ENCODE measurements at places on chromosomes 3 and 15.

DNA sequence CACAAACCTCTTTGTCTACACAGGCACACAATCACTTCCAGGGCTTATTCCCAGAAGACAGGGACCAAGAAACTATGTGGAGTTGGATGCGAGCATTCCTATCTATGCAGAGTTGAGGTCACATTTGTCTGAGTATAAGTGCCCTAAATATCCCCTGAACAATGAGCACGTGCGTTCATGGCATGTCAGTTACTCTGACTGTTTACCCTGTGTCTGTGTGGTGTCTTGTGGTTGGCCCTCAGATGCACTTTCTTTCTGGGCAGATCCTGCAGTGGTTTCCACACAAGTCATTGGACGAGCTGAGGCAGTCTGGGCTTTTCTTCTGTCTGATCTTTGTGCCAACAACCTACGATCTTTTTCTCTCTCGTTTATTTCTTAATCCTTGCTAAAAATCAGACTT is 134.5 kb downstream of the FBN1 start:
- no peak for DNase-seq

DNA sequence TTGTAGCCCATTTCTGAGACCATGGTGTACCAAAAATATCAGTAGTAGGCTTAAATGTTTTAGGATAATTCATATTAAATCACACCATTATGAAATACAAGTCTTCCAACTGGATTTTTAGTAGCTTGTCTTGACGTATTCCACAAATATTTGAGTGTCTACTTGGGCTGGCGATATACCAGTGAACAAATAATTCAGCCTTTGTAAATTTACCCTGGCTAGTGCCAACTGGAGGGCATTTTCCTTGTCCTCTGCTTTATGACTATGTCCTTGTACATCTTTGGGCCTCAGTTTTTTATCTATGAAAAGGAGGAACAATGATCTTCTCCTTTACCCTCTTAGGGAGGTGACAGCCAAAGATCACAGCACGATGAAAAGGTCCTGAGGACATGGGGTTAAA is 114.8 kb downstream of the FRMD4B start:
- no peak for DNase-seq

DNA sequence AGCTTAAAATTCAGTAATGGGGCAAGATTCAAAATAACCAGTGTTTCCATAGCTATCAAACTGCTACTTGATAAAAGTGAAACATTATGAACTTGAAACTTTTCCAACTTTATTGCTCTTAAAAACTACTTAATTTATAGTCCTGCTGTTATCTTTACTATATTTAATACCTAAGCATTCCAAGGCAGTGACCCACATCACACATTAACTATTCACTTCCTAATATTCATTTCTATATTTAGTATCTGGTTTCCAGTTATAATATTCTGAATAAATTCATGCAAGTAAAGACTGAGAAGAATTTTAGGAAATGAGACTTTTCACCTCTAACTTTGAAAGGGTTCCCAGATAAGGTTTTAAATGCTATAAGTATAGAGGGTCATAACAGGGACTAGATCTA is 64.9 kb downstream of the UACA start:
- no peak for DNase-seq

- no peak for DNase-seq
Measured at GRCh38 chr3:188706176-188706575, 465.6 kb upstream of the TPRG1 start.

DNA sequence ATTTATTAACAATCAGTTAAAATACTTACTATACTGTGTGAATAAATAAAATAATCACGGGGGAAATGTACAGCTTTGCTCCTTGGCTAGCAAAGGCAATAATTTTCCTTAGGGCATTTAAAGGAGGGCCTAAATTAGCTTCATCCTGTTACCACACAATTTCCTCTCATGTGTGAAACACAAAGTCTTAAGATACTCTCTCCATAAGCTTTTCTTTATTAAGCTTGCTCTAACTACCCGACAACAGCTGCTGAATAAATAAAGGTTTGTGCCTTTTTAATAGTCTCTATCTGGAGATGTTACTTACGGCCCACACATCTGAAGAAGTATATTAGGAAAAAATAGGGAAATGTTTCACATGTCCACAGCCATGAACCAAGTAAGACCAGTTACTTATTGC is 29.7 kb downstream of the ZNF106 start:
- no peak for DNase-seq

DNA sequence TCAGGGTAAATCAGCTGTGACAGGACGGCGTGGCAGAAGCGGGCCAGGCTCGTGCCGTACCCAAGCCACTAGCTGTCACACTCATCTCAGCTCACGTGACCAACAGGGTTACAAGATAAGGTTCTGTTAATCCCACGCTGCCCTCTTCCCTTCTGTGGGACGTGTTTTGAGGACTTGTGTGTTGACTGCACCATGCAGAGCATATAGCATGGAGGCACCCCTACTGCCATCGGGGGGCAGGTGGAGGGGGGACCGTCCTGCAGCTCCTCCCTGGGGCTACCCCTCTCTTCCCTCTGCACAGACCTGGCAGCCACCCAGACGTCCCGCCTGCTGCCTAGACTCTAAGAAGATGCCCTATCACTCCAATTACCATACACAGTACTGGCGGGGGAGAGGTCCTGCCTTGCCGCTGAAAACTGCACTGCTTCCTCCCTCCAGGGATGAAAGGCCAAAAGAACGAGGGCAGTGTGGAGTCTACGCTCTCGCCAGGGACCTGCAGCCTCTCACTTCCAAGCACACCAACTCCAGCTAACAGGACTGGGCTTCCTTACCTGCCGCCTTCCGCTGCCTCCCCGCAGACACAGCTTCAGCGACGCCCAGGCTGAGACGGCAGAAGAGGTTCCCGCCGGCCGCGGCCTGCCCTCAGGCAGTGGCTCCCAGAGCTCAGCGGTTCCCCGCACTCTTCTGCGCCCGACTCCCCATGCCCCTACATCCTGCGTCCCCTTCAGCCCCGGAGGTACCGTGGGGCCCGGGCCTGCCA is at the start of gene TNK2:
Gene TNK2 (minus strand): TSS at position 618 of the 760 bp plus-strand sequence. CDS start 19,963 bp downstream, outside the sequence.
- DNase-seq: no peak

GRCh38 chr15:99914723-99915122 is 181.5 kb upstream of the LYSMD4 start:
- DNase-seq: no peak

GRCh38 chr3:132879656-132880055 is 157.4 kb upstream of the NPHP3 start:
- DNase-seq: no peak

DNA sequence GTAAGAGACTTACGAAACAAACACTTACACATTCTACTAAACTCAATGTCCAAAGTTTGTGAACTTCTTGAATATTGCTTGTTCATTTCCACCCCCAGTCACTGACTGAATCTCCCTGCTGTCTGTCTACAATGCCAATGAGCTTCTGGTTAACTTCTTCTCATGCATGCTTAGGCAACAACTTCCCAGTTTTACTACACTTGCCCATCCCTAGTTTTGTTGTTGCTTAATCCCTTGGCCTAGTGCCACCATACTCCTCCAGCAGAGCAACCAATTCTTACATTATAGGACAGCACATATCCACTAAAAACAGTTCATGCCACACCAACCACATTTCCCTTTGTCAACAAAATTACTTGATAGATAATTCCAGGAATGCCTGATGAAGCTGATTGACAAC is 40.9 kb upstream of the CCR2 start:
- DNase-seq: no peak

DNA sequence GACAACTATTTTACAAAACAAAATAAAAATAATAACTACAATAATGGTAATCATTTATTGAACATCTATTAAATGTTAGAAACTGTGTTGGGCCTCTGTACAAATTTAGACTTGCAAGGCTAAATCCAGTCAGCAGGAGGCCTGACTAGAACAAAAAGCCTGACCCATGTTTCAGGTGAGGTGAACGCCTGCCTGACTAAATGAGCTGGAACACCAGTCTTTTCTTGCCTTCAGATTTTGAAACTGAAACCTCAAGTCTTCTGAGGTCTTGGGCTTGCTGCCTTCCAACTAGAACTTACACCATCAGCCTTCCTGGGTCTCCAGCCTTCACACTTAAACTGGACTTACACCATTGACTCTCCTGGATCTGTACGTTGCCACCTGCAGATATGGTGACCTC is 706.9 kb downstream of the TBL1XR1 start:
- DNase-seq: no peak

DNA sequence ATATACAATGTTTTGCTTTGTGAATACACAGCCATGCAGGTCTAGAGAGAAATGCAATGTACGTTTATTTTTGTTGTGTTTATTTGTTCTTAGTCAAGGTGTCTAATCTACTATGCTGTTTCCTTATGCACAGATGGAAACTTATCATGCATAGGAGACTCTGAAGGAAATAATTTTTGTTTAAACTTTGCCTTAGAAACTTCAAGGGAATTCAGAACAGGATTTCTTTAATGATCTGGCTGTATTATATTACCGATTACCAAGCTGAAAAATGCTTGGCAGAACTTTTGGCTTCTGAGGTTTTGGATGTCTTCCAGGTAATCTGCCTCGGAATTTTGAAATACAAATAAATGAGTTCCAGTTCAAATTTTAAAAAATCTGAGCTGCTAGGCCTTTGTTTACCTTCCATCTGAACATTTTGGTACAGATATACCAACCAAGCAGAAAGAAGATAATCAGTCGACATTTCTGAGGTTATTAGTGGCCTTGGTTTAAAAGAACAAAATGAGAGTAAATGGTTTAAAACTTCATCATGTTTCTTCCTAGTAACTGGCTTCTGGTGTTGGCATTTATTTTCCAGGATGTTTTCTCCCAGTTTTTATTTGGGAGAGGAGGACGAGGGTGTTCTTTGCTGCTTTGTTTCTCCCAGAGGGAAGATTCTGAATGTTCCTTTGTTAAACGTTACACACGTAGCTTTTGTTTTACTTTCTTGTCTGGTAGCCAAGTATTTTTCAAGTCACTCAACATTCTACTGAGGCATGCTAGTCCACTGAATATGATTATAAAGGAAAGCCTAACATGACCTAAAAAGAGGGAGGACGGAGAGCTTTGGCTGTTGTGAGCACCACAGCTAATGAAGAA is 421.8 kb upstream of the TBL1XR1 start:
- DNase-seq: no peak

- DNase-seq: peak; percentile 89
Measured at GRCh38 chr3:177345049-177345972, 148.0 kb upstream of the TBL1XR1 start.

DNA sequence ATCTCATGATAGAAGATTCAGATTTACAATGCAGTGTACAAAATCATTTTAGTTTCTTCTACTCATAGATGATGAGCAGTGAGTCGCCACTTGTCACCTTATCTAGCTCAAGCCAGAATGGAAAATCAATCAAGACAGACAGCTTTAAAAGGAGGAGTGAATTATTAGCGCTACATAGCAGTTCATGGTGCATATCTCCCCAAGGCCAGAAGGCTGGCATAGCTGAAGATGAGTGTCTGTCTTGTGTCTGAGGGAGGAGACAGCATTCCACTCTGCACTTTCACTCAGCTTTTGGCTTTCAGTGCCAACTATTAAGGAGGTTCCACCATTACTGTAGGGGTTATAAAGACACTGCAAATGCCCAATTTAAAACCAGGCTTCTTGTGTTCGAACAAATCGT is 804.1 kb upstream of the LMCD1 start:
- no peak for DNase-seq

DNA sequence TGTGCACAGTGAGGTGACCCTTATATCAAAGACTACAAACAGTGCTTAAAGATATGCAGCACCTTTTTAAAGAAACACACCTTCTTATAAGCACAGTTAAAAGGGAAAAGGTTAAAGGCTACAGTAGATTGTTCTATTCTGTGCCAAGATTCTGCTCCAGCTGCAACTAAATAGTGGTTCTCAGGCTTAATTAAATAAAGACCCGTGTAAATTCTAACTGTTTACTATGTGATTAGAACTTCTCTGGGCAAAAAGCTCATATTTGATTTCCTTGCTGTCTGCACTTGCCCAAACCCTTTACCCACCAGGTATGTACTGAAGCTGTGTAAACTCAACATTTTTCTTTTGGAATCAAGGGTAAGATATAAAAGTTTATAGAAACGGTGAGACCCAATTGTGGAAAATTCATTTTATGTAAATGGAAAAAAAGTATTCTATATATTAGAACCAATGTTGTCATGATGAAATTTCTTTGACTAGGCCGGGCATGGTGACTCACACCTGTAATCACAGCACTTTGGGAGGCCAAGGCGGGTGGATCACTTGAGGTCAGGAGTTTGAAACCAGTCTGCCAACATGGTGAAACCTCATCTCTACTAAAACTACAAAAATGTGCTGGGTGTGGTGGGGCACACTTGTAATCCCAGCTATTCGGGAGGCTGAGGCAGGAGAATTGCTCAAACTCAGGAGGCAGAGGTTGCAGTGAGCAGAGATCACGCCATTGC is 230.6 kb downstream of the MECOM start:
- no peak for DNase-seq

- DNase-seq: peak; percentile 44
Measured at GRCh38 chr3:14237457-14237856, 58.8 kb downstream of the LSM3 start.

GRCh38 chr3:52986049-52986448 is 59.8 kb downstream of the SFMBT1 start:
- DNase-seq: no peak

- DNase-seq: no peak
Measured at GRCh38 chr3:25454005-25454927, 26.2 kb downstream of the RARB start.

GRCh38 chr3:98240131-98240530 is 23.9 kb upstream of the OR5H6 start:
- DNase-seq: no peak

DNA sequence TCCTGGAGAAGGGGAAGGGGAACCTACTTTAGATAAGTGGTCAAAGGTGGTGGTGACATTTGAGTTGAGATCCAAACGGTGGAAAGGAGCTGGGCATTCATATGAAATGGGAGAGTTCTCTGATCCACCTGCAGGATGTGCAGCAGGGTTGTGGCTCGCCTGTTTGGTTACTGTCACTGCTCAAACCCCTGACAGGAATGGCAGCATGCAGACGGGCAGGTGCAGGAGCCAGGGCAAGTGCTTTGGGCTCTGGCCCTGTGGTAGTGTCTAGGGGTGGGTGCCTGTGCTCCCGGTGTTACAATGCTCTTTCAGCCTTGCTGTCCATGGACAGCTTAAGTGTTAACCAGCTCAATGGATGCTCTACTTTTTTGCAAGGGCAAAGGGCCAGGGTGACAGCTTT is 18.5 kb downstream of the PAQR9 start:
- DNase-seq: no peak

GRCh38 chr15:83854321-83854720 is 200.4 kb downstream of the ADAMTSL3 start:
- DNase-seq: no peak

GRCh38 chr15:37819191-37819590 is 115.2 kb upstream of the TMCO5A start:
- DNase-seq: no peak

DNA sequence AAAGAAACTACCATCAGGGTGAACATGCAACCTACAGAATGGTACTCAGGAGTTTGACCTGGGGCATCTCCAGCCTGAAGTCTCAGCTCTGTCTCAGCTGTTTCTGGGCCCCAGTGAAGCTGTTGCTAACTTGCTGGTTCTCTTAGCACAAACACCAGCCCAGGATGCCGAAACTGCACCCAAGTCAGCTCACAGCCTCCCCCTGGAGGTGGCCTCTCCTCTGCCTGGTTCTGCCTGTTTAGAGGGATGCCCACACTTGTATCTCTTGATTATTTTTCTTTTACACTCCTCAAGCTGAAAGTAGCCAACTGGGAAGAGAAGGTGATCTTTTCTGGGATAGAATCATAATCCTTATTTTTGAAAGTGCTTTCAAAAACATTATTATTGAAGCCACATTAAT is 289.0 kb upstream of the RASGRP1 start:
- DNase-seq: no peak

GRCh38 chr3:7195934-7196333 is 335.0 kb downstream of the GRM7 start:
- no peak for DNase-seq

Measured in osteocyte (in vitro differentiated cells).